Stimulated activated CD8-positive, alpha-beta memory T cell treated with anti-CD3 and anti-CD28 coated beads, Interleukin-15, amount 100 ng/mL, for 4 hours (primary cell): ENCODE measurements at places on chromosomes 11 and 22.
A peak's percentile ranks its signal among the peaks of the same experiment; 100 is the strongest.

DNA sequence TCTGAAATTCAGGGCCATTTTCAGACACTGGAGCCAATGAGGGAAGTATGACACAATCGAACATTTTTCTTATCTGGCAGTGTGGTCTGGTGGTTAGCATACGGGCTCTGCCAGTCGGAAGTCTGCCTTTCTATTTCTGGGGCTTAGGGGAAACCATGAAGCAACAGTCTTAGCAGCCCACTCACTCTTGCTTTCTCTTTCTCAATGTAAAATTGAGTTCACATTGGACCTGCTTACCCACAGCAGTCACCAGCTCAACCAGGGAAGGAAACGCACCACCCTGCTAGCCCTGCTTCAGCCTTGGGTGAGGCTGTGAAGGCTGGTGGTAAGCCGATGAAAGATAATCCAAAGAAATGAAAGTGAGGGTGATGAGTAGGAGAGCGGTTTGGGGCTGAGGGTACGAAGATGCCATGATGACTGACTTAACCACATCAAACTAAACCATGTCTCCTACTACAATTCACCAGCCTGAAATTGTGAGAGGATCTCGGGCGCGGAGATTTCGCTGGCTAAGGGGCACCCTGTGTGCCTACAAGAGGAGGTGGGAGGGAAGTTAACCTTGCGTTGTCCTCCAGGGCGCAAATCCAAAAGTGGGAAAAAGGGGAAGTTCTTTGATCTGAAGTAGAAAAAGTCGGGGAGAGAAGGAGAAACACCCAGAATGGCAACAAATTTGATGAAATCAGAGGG, 2.0 kb upstream of the LMO2 start:
- peak; percentile 66 for DNase-seq

GRCh38 chr11:76115555-76115954, 90.7 kb downstream of the WNT11 start:
- no peak for DNase-seq

DNA sequence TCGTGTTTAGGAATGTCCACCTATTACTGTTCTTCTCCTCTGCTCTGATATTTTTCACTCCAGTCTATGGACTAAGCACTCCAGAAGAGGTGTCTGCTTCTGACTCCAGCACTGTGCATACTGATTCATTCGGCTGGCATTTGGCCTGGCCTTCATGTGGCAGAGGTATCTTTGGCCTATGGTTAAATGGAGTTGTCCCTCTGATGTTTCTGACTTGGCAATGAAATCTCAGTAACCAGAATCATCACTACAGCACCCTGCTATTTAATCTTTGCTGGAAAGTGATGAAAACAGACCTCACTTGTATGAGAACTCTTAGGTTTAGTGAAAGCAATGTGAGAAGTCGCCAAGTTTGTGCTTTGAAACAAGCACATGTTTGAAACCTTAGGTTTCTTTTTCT, 155.2 kb downstream of the MAML2 start:
- DNase-seq = no peak

DNA sequence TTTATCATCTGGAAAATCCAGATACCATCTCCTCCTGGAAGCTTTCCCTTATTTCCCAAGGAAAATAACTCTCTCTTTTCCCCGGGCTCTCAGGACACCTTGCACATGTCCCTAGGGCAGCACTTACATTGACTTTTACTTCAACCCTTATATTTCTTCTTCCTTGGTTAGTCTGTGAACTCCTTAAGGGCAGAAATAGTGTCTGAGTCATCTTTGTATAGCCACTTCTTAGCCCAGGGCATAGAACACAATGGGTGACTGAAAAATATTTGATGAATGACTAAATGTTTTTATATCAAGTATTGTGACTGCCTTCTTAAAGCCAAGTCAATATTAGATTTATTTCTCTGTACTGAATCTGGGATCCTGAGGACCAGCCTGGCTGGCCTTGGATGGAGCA, 45.4 kb upstream of the MYOD1 start:
- DNase-seq = no peak

DNA sequence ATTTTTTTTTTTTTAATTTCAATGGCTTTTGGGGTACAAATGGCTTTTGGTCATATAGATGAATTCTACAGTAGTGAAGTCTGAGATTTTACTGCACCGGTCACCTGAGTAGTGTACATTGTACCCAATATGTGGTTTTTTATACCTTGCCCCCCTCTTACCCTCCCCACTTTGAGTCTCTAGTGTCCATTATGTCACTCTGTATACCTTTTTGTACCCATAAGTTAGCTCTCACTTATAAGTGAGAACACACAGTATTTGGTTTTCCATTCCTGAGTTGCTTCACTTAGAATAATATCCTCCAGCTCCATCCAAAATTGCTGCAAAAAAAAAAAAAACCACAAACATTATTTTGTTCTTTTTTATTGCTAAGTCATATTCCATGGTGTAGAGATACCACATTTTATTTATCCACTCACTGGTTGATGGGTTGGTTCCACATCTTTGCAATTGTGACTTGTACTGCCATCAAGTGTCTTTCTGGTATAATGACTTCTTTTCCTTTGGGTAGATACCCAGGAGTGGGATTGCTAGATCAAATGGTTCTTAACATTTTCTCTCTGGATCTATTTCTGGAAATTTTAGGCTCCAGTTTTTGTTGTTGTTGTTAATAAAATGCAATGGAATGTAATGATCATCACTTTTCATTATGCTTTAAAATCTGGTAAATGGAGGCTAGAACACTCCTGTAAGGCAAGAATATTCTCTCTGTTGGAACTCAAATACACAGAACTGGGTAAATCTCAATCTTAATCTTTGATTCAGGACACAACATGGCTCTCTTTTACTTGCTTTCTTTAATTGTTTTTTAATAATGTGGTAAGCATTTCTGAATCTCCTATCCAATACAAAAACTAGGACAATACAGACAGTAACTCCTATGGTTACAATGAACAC, 10.3 kb downstream of the NEAT1 start:
- DNase-seq = no peak

DNA sequence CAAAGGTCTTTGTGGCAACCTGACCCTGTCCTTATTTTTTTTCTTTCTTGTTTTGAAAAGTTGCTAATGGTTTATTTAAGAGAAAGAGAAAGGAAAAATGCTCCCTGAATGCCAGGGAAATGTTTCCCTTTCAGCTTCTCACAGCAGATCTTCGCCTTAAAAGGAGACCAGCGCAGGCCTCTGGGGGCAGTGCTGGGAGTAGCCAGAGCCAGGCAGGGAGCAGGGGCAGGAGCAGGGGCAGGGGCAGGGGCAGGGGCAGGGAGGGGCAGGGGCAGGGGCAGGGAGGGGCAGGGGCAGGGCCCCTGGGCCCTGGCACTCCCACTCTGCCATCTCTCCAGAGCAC, 5.1 kb downstream of the MOB2 start:
- no peak for DNase-seq

- DNase-seq = no peak
These were observed 1233.5 kb downstream of the BRD1 start for GRCh38 chr22:48594016-48594756.

- DNase-seq = no peak
These were observed 4.7 kb downstream of the FADS3 start for GRCh38 chr11:61886643-61887042.

GRCh38 chr11:77559686-77560401, 29.9 kb upstream of the AQP11 start:
- DNase-seq = no peak

- DNase-seq = no peak
These were observed 24.1 kb downstream of the CUL5 start for GRCh38 chr11:108032800-108033199.

DNA sequence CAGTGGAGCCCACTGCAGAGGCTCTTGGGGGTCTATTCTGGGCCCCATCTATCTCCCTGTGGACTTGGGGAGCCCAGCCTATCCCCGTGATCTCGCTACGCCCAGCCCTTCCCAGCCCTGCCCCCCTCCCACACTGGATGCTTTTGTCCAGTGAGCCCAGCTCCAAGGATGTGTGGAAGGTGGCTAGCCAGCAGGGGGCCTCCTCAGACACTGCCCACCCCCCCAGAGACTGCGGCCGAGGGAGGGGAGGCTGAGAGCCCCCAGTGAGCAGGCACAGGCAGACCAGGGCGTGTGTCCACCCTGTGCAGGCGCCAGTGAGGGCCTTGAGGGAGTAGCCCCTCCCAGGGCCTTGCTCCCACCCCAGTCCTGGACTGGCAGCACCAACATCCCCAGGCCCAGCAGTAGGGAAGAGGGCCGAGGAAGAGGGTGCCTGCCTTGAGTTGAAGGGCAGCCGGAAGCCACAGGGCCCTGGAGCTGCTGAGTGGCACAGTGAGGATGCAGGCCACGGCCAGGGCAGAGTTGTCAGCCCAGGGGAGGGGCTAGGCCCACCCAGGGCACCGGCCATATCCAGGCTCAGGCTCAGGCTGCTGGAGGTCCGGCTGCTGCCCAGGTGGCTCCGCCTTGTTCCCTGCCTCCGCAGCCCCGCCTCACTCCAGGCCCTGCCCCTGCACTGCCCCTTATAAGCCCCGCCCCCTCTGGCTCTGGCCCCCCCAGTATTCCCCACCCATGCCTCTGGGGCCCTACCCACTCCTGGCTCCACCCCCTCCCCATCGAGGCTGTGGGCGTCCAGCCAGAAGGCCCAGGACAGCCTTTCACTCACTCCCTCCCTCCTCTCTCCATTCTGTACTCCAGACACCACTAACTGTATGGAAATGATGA, 28.0 kb downstream of the MOB2 start:
- DNase-seq = no peak

GRCh38 chr11:1412377-1413095, 22.8 kb downstream of the BRSK2 start:
- DNase-seq = no peak

- DNase-seq = no peak
These were observed 1.6 kb downstream of the DIXDC1 start for GRCh38 chr11:111938687-111939160.

DNA sequence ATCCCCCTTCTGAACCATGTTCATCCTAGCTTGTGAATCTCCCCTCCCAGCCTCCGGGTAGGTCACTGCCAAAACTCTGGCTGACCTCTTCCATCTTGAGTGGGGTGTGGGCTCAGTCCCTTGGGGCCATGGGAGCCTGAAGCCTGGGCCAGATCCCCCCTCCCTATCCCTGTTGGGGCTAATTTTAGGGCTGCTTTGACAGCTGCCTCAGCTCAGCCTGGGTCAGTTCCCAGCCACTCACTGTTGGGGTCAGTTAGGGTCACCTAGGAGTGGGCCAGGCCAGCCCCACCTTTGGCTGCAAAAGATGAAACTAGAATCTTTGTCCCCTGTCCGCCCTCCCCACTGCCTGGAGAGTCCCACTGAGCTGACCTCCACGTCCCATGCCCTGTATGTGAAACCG, 29.8 kb upstream of the P2RY2 start:
- no peak for DNase-seq

DNA sequence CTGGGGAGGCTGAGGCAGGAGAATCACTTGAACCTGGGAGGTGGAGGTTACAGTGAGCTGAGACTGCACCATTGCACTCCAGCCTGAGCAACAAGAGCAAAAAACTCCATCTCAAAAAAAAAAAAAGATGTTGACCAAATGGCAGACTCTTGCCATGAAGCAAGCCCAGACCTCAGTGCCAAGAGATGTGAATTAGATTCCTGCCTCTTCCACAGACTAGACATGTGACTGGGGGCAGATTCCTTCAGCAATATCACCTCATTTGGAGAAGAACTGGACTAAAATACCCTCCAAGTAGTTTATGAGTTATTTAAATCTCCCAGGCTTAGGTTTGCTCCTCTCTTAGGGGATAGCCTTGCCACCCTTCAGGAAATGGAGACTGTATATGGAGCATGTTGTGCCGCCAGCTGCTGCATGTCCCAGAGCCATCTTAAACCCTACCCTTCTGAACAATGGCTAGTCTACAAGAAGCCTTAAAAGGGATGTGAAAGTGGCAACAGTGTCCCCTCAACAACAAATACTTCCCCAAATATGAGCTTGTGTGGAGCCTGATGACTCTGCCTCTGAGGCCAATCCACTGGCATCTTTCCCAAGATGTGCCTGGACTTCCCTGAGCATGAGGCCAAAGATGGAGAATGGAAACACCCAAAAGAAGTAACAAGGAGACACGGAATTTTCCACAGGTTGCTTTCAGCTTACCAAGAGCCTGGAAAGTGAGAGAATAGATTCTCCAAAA, 763 bp upstream of the MS4A7 start:
- DNase-seq = no peak

- no peak for DNase-seq
These were observed 154.9 kb downstream of the TRPC6 start for GRCh38 chr11:101428918-101429317.

DNA sequence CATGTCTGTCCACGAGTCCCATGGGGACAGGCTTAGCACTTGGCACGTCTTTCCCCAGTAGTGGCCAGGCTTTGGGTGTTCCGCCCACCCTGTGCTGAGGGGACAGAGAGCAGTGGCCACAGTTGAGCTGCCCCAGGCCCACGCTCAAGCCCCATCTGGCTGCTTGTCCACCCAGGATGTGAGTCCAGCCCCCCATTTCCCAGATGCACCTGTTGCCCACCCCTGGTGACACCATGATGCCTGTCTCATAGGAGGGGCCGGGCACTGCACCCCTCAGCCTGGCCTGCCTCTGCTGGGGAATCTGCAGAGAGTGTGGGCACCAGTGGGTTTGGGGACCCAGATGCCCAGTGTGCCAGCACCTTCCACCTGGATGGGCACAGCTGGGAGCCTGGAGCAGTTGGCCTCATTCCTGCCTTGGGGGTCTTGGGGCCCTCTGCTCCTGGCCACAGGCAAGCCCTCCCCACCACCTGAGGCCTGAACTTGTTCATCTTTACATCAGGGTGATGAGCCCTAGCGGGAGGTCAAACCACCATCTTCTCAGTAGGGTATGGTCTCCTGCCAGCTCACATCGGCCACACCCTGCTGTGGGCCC, 5.7 kb downstream of the SIGIRR start:
- DNase-seq = no peak

DNA sequence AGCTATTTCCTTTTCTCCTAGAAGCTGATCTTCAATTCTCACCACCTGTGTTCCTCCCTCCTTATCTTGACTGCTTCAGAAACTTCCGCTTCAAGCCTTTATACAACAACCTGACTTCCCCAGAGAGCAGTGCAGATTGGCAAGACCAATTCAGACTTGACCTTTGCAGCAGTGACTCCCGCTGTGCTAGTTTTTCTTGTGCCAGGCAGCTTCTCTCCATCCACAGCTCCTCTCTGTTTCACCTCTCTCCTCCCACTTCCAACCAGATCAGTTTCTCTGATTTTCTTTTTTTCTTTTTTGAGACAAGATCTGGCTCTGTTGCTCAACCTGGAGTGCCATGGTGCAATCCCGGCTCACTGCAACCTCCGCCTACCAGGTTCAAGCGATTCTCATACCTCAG, 74.3 kb downstream of the GRAMD1B start:
- no peak for DNase-seq

GRCh38 chr11:1842149-1843097, 3.6 kb downstream of the TNNI2 start:
- no peak for DNase-seq

DNA sequence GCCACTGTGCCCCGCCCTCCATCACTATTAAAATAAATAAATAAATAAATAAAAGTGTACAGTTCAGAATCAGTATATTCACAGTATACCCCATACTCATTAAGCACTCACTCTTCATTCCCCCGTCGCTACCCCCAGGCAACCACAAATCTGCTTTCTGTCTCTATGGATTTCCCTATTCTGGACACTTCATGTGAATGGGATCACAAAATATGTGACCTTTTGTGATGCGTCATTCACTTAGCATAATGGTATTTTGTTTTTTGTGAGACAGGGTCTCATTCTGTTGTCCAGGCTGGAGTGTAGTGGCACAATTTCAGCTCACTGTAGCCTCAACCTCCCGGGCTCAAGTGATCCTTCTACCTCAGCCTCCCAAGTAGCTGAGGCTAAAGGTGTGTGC, 52.8 kb downstream of the RBX1 start:
- DNase-seq = no peak
